ENCODE measurements at places on chromosomes 4 and X.

GRCh38 chrX:48815266-48815665, 11.0 kb upstream of the ERAS start:
- no peak for DNase-seq

GRCh38 chr4:81786063-81786763, 314.5 kb upstream of the RASGEF1B start:
- no peak for DNase-seq

DNA sequence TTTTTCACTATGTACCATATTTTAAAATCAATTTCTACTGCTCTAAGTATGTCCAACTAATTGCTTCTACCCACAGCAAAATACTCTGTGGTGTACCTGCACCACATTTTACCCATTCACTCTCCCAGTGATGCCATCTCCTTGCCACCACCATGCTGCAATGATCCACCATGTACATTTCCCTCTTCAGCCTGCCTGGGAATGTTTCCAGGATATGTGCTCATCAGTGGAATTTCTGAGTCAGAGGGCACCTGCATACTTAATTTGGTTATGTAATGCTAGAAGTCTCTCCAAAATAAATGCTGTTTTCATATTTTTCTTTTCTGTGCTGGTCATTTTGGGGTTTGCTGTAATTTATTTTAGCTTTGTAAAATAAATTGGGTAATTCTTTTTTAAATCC, 33.2 kb upstream of the OCIAD2 start:
- no peak for DNase-seq

- no peak for DNase-seq
Measured at GRCh38 chrX:93585661-93586060, 87.7 kb downstream of the NAP1L3 start.

- DNase-seq: no peak
Measured at GRCh38 chr4:169565606-169566005, 46.8 kb downstream of the NEK1 start.

DNA sequence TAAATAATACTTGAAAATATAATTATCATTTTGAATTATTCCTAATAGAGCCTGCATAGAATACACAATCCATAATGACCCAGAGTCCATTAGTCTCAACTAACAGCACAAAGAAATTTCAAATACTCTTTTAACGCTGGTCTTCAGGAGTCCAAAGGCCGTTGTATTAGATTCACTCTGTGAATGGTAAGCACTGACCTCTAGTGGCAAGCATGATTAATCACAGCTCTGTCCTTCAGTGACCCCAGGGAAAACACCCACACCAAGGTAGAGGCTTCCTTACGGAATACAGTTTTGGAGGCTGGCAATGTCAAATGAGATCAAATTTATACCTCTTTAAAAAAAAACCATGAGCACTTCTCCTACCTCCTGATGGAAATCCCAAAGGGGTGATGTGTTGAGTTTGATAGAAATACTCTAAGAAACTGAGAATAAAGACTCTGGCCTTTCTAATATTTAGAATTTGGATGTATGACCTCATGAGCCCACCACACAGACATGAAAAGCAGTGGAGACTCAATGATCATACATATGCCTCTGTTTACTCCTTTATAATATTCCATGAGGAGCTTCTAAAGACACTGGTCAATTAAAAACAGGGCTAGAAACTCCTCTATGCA, 147.2 kb upstream of the DKK2 start:
- peak; percentile 62 for DNase-seq

GRCh38 chr4:17033025-17033767, 134.8 kb upstream of the LDB2 start:
- no peak for DNase-seq

- no peak for DNase-seq
Measured at GRCh38 chr4:69753686-69754085, 6.7 kb downstream of the SULT1B1 start.

DNA sequence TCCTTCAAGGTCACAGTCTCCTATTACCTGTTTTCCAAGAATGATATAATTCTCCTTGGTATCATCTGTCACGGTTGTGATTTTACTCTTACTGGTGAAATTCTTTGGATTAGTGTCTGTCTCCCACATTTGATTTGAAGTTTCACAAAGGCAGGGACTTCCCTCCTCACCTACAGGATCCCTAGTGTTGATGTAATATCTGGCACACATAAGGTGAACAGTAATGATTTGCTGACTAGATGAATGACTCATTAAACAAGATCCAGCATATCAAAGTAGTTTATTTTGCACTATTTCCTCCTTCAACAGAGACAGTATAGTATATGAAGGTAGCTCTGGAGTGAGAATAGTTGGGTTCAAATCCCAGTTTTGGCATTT, 135.3 kb upstream of the IL1RAPL2 start:
- no peak for DNase-seq

- DNase-seq: no peak
Measured at GRCh38 chr4:185369731-185370130, 26.0 kb downstream of the LRP2BP start.

DNA sequence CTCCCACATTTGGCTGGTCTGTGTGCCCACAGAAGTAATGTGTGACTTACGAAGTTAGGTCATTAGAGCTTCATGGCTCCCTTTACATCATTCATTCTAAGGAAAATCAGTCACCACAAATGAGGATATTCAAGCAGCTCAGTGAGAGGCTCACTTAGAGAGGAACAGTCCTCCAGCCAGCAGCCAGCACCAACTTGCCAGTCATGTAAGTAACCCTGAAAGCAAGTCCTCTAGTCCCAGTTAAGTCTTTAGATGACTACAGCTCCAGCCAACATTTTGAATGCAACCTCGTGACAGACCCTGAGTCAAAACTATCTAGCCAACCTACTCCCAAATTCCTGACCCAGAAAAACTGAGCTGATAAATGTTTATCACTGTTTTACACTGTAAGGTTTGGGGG, 71.3 kb downstream of the LRBA start:
- no peak for DNase-seq

- DNase-seq: no peak
Measured at GRCh38 chrX:2824886-2825285, 3.8 kb upstream of the GYG2 start.

GRCh38 chr4:122576261-122577188, 44.3 kb downstream of the IL21 start:
- peak; percentile 42 for DNase-seq

- no peak for DNase-seq
Measured at GRCh38 chrX:40169193-40170101, 71.7 kb upstream of the BCOR start.

DNA sequence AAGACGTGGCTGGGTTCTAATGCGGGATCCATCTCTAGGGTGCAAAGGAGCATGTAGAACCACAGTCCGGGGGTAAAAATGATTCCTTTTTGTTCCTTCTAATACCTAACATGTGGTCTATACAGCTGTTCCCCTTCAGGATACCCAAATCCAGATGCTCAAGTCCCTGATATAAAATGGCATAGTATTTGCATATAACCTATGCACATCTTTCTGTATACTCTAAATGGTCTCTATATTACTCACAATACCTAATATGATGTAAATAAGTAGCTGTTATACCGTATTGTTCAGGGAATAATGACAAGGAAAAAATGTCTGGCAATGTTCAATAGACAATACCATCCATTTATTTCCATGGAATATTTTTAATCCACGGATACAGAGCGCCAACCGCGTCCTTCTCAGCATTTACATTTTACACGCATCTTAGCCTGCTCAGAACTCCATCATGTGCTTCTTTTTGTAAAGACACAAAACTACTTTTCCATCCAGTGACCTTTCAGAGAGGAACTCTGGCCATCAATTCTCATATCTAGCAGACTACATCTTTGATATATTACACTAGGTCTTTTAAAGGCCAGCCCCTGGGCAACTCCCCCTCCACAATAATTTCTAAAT, 31.9 kb downstream of the ACSL1 start:
- DNase-seq: no peak

DNA sequence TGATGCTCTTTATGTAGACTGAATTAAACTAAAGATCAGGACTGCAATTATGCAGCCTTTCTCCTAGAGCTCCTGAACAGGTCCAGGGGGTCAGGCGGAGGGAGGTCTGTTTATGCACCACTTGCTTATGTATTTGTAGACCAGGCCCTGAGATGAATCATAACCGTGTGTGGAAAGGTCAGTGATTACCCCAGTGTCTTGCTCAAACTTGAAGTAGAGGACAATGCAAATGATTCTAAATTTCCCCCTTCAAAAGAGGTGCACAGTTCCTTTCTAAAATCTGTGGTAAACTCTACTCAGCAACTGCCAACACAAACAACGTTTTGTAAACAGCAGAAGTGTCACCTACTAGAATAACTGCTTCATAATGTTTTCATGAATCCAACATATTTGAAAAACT, 13.0 kb upstream of the TBC1D9 start:
- no peak for DNase-seq

- DNase-seq: no peak
Measured at GRCh38 chr4:6316461-6317003, 46.9 kb downstream of the WFS1 start.

- DNase-seq: no peak
Measured at GRCh38 chr4:16090096-16090705, 6.4 kb upstream of the PROM1 start.

DNA sequence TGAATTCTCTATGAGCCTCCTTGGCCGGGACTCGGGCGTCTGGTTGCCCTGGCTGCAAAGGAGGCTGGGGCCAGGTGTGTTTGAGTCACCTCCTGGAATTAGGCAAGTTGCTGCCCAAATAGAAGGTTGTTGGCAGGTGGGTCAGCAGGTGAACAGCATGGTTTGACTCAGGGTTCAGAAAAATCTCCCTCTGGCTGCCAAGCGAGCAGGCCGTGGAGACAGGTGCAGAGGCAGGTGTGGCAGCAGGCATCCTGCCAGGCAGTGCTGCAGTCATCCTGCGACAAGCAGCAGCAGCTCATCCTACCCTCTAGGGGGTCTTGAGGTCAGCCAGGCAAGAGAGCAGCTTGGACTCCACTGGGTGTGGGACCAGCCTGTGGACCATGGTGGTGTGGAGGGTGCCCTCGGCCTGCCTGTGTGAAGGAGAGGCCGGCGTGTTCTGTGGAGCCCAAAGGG, 8.2 kb downstream of the MSANTD1 start:
- DNase-seq: peak; percentile 33

DNA sequence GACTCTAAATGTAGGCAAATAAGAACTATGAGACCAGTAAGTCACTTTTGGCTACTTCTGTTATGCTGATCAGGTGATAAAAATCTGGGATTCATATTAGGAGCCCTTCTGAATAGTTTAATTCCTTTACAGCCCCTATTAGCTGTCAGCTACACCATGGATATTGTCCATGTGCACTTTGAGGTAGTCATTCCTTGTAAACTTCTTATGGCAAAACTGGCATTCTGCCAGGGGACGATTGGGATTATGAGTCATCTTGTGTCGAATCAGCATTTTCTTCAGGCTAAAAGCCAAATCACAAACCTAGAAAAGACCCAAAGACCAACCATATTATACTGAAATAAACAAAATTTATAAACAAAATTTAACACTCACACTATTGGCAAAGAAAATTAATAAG, 227.6 kb downstream of the PRDM5 start:
- no peak for DNase-seq

DNA sequence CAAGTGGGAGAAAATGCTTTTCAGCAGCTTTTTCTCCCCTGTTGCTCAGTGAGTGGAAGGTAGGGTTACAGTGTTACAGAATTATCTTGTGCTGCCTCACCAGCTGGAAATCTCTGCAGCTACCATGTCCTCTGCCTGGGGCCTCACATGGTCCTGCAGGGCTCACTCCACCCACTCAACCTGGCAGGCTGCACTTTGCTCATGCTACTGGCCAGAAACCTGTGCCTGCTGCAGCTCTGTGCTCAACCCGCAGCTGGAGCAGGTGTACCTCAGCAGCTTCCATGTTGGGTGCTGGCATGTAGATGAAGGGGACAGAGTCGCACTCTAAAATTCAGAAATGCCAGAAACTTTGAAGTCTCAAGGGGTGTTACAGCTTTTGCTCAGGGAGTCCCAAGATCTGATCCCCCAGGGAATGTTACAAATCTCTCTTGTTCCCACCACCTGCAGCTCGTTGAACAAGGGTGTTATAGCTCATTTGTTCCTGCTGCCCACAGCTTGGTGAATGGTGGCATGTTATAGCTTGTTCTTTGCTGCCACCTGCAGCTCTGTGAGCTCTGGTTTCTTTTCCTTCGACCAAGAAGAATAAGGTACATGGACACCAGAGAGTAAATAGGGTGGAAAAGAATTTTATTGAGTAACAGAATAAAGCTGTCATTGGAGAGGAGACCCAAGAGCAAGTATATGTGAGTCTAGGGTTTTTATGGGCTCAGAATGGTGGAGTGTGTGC, 845.8 kb downstream of the TECRL start:
- no peak for DNase-seq

DNA sequence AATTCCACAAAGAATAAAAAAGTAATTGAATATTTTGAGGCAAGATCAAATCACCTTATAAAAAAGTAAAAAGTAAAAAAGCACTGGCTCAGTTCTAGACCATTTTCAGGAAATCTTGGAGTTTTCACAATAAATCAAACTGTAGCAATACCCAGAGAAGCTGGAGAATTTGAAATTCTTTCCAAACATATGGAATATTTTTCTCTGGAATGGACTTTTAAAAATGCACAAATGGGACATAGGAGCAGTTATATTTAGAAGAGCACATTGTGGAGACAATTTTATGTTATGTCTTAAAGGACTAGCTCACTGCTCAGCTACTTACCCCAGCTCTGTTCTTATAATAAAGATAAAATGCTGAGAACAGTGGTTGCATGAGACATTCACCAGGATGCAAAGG, 211.9 kb upstream of the KIT start:
- no peak for DNase-seq

DNA sequence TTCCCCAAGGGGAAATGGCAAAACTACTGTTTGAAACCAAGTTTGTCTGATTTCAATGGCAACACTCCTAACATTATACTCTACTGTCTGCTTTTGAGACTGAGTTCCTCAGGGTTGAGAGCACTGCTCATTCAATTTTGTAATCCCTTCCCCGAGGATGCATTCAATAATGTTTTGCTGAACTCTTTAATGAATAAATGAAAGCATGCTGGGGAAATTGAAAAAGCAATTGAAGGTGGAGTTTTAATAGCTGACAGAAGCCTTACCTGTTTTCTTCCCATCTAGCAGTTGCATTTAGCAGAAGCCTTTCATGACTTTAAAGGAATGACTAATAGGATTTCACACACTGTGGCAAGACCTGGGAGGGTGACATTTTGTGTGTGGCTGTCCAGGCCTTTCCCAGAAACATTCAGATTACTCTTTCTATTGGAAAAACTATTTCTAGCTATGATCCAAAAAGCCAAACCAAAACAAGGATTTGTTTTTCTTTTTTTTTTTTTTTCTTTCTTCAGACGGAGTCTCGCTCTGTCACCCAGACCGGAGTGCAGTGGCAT, 45.1 kb downstream of the DTHD1 start:
- DNase-seq: no peak

- no peak for DNase-seq
Measured at GRCh38 chrX:119240356-119240755, 4.3 kb downstream of the PGRMC1 start.

GRCh38 chr4:66769441-66769840, 775.9 kb downstream of the CENPC start:
- DNase-seq: no peak
